ENCODE measurements at places on chromosomes 5 and 9.

- DNase-seq = peak; percentile 57
Observed at GRCh38 chr9:92669527-92669889, 423 bp downstream of the IPPK start.

GRCh38 chr5:136511046-136511445 is 145.7 kb upstream of the TRPC7 start:
- no peak for DNase-seq

GRCh38 chr5:96699186-96699820 is 37.1 kb downstream of the CAST start:
- no peak for DNase-seq

GRCh38 chr9:99167694-99168093 is 54.0 kb downstream of the ALG2 start:
- no peak for DNase-seq
